Muscle of arm (tissue), 14 donors: ENCODE measurements at places on chromosomes 7 and 10.

DNA sequence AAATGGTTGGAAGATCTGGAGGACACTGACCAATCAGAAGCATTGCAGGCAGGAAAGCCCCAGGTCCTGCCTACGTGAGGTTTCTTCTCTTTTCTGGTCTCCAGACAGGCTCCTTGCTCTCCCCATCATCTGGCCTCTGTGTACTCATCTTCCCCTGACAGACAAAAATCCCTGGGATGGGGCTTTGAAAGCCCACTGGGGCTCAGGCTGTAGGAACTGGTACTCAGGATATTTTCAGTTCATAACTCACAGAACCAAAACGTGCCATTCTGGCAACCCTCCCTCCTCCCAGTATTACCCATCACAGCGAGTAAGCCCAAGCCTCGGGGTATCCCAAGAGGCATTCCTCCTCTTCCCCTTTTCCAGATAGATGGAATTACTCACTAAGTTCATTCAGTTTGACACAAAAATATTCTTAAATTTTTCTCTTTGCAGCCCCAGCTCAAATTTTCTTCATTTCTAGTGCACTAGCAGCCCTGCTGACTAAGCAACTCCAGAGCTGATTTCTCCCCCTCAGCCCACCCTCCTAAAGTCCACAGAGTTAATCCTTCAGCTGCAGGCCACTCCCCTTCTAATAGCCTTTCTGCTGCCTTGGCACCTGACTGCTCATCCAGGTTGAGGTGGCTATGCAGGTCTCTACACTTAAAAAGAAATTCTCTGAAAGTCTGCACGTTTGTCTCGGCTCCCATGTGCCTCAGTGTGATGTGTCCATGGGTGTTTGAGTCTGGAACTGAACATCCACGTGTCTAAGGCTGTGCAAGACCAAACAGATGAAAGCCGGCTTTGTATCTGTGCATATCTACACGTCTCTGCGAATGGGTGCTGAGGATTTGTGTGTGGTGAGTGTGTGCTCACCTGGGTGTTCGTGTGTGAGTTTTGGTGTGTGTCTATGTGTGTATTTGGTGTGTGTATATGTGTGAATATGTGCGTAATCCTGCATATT is 331.4 kb downstream of the CCSER2 start:
- DNase-seq, result no peak

DNA sequence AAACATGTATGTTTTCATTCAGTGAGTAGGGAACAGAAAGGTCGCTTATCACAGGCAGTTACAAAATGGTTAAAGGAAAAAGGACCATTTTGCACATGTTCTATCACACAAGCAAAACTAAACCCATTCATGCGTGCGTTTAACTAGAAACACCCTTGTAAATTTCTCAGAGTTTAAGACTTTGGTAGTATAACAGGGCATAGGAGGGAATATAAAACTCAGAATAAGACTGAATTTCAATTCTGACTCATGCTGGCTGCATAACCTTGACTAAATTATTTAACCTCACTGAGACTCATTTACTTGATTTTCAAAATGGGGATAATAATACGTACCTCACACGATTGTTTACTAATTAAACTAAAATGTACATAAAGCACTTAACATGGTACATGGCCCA is 243.8 kb upstream of the PTN start:
- DNase-seq, result no peak

DNA sequence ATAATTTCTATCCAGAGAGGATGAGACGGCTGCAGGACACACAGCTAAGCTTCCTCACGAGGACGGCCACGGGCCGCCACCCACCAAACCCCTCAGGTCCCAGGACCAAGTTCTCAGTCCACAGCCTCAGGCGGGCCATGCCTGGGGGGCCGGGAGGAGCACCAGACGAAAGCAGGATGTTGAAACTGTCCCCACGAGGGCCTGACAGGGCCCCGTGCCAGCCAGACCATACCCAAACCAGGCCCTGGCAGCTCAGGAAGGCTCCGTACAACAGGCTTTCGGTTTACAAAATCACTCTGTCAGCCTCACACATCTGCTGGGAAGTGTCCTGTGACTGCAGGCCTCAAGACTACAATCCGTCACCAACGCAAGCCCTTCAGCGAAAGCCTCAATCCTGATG is 14.5 kb downstream of the TUBGCP2 start:
- no peak for DNase-seq

DNA sequence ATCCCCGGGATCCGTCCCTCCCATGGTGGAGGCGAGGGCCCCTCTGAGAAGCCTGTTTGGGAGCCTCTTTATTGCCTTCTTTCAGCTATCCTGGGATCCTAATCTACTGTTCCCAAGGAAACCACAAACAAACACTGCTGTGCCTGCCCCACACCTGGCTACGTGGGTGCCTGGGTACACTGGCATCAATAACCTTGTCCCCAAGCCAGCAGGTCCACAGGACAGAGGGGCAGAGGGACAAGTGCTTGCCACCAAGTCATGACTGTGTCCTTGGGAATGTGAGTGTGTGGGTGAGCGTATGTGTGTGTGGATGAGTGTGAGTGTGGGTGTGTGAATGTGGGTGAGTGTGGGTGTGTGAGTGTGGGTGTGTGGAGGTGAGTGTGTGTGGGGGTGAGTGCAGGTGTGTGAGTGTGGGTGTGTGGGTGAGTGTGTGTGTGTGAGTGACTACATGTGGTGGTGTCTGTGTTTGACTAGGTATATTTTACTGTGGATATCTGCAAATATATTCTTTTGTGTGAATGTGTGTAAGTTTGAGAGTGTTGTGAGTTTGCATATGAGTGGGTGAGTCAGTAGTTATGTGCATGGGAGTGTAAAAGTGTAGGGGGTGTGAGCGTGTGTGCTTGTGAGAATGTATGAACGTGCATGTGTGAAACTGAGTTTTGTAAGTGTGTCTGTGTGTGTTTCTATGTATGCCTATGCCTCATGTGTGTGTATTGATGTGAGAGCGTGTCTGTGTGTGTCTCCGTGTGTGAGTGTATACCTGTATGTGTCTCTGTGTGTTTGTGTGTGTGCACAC is 96.1 kb downstream of the TNS3 start:
- DNase-seq, result no peak

- DNase-seq, result no peak
These were observed 196.1 kb downstream of the DOCK4 start for GRCh38 chr7:112010109-112010508.

DNA sequence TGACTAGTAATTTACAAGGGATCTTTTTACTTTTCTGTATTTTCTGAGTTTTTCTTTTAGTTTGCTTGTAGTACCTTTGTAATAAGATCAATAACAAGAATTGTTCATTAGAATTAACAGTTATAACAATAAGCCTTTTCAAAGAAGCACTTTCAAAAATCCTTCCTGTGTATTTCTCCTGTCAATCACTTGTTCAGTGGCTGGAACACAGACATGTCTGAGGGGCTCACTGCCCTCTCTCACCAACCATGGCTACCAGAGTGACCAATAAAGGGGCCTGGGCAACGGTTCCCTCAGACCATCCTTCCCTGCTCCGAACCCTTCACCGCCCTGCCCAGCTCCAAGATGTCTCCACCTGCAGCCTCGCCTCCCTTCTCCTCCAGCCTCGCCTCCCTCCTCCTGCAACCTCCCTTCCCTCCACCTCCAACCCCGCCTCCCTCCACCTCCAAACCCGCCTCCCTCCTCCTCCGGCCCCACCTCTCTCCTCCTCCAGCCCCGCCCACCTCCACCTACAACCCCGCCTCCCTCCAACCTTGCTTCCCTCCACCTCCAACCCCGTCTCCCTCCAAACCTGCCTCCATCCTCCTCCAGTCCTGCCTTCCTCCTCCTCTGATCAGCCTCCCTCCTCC is 353.4 kb downstream of the TNS3 start:
- no peak for DNase-seq

DNA sequence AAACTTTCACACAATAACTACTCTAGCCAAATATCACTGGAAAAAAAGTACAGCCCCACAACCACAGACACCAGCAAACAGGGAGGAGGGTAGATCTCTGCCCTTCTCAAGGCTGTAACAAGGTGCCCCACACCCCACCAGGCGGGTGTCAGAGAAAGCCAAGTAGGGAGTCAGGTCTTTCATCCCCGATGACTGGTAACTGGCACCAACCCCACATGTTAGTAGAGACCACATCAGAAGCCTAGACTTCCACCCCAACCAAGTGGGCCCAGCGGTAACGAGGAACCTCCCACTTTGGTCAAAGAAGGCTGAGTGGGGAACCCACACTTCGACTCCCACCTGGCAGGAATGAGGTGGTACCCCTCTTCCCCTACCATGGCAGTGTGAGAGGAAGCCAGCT is 16.4 kb upstream of the RUFY2 start:
- DNase-seq, result no peak

DNA sequence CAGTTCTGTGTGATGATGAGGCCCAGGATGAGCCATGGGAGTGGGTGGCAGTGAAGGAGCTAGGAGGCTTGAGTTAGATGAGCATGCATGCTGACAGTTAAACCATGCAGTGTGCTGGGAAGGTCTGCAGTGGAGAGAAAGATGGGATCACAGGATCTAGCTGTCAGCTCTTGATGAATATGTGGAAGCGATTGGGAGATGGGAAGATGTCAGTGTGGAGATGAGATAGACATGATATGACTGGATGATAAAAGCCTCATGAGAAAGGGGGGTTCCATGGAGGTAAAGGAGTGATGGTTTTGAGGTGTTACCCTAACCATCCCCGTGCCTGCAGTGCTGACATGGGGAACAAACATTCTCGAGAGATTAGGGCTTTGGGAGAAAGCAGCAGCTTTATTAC is 165.0 kb upstream of the CTBP2 start:
- no peak for DNase-seq

DNA sequence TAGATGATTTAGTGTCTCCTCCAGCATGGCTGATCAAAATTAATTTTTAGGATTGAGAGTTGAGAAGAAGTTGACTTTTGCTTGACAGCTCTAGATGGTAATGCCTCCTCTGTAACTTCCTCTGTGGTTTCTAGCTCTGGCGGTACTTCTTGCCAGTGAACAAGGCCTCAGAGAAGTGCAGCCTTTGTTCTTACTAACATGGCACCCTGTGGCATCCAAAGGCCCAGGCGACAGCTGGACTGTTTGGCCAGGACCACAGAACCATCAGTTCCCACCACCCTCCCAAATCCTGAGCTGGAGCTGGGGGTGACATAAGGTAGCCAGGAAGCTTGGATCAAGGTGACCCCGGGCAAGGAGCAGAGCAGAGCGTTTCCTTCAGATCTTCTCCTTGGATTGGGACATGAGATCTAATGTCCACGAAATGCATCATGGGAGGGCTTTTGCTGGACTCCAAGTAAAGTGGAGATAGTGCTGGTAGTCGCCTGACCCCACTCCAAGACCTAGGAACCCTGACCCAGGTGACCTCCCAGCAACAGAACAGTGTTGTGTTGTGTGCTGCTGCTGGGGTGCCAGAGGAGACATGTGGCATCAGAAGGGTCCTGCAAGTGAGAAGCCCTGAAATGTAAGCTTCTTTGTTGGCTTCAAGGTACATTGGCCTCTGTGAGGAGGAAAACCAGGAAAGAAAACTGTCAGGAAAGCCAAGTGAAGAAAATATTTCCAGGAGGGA is 41.8 kb downstream of the APBB1IP start:
- DNase-seq, result no peak

GRCh38 chr7:101087334-101088068 is 2.2 kb downstream of the TRIM56 start:
- DNase-seq, result no peak

DNA sequence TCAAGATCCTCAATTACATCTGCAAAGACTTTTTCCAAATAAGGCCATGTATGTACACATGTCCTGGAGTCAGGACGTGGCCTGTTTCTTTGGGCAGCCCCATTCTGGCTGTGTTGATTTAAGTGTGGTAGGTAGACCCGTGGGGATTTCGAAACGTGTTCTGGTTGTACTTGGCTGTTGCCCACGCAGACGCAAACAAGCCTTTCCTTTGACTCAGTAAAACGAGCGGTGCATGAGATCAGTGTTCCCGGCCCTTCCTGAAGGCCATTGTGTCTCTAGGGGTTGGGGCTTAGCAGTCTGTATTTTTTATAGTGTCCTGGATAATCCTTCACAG is 64.8 kb upstream of the DNAJB6 start:
- peak; percentile 35 for DNase-seq

DNA sequence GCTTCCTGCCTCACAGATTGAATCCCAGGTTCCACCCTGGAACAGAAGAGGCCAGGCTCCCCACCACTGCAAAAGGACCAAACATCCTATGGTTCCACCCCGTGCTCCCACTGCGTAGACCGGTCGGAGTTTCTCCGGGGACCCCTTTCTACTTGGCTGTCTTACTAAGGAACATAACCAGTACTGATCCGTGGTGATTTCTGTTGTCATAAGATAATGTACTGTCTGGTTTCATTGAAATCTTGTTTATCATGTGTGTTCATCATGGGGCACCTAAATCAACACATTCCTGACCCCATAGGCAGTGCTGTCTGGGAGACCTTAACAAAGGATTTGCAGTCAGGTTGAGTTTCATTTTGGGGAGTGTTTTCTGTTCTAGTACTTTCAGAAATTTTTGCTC is 104.5 kb downstream of the CHN2 start:
- no peak for DNase-seq

DNA sequence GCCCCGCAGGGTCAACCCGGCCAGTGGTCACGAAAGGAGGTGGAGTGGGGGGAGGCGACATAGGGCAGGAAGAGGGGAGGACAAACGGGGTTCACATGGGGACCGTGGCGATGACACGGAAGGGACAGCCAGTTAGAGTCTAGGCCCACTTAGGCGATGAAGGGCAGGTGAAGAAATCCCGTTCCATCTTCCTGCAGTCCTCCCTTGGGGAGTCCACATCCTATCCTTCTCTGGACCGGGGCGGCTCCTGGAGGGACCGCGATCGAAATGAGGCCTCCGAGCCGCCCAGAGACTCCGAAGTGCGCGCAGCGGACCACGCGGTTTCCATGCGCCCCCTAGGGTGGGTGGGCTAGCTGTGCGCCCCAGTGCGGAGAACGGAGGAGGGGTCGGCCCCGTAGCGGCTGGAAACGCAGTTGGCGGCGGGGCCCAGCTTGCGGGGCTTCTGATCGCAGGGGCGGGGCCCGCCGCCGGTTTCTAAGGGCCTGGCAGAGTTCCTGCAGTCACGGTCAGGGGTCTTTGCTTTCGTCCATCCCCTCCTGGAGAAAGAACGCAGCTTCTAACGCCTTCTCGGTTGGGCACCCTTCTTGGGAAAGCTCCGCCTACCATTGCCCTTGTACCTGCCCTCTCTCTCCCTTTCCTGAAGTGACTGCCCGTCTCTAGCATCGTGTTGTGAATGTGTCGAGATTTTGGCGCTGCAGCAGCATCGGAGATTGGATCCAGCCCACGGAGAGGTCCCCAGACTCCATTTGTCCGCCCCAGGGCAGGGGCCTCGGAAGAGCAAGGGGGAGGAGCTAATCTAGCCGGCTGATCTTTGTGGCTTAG is 17.9 kb upstream of the TMEM225B start:
- DNase-seq, result peak; percentile 49

GRCh38 chr10:106401967-106402366 is 762.5 kb downstream of the SORCS1 start:
- DNase-seq, result no peak

DNA sequence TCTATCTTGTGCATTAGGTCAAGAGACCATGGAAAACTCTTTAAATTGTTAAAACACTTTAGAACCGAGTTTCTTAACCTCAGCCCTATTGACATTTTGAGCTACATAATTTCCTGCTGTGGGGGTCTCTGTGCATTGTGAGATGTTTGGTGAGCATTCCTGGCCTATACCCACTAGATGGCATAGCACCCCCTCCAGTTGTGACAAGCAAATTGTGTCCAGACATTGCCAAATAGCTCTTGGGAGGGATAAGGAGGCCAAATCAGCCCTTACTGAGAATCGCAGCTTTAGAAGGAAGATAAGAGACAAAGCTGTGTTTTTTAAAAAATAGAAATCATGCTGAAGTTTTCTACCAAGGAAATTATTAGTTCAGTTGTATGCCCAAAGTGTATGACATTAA is 1158.5 kb upstream of the C7orf33 start:
- DNase-seq, result peak; percentile 4
